ENCODE measurements at places on chromosomes 13 and 19. TPM values are rescaled to one million over a fixed set of nuclear protein-coding genes. Genes with fewer than 3 reads are reported as not detected.

- DNase-seq: no peak
Measured at GRCh38 chr19:17266589-17266974, 661 bp upstream of the BABAM1 start.

Gene FGF9
- total RNA-seq: 15.3 TPM

Gene RXFP2
- total RNA-seq: not detected

- DNase-seq: no peak
Measured at GRCh38 chr19:34692549-34692948, 15.1 kb downstream of the ZNF302 start.

DNA sequence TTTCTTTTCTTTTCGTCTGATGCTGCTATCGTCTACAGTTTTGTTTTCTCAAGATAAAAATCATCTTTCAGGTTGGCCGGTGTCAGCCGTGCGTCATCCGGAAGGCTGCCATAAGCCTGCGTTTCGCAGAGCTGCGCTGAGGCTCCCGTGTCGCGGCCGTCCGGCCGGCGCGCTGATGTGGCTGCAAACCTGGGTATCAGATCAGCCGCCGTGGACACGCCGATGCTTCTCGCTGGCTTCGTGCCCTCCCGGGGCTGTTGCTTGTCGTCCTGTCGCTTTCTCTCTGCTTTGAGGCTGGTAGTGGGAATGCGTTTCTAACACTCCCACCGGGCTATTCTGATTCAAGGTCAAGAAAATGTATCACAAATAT is 45.9 kb upstream of the TFDP1 start:
- no peak for DNase-seq
